ENCODE measurements at places on chromosomes 1 and 21.

- DNase-seq, result no peak
Observed at GRCh38 chr1:234114648-234115307, 210.3 kb downstream of the SLC35F3 start.

DNA sequence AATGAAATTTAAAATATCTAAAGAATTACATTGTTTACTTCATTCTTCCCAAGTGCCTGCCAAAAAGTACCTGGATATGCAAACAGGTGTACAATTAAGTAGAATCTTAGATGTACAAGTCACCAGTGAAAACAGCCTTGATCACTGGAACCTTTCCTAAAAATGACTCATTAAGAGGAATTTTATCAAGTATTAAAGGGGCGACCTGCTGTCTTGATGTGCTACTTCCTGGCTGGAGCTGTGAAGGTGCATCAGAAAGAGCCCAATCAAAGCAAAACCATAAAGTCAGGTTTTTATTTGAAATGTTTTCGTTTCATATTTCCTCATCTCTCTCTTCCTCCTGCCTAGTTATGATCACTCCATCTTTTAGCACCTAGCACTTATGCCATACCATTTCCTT, 33.4 kb downstream of the IFI44 start:
- DNase-seq, result no peak

- no peak for DNase-seq
Observed at GRCh38 chr1:157195521-157196244, 57.5 kb upstream of the ETV3 start.

DNA sequence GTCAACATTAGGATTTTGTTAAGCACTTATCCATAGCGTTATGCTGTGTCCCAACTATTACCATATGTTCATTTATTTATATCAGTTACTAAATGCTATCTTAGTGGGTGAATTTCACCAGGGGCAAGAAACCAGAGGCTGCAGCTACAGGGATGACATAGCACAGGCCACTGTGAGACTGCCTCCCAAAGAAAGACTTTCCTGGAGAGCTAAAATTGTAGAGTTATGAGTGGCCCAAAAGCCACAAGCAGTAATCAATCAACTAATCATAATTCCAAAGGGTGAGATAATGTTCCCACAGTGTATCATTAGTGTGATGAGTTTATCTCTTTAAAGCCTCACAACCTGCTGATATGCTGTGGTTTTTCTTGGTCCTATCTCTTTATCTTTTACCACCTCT, 3.8 kb upstream of the TGFB2 start:
- DNase-seq, result no peak
